ENCODE measurements at places on chromosomes 13 and 19. TPM values are rescaled to one million over a fixed set of nuclear protein-coding genes. Genes with fewer than 3 reads are reported as not detected.

The NFIX gene
- 0.94 TPM for polyA plus RNA-seq

The IGFL1 gene
- not detected for polyA plus RNA-seq

The WDFY2 gene
- polyA plus RNA-seq: 3.9 TPM

The KIR2DL4 gene
- polyA plus RNA-seq: 0.79 TPM

Data from CD8-positive, alpha-beta memory T cell (primary cell).